Bronchus fibroblast of lung (primary cell): ENCODE measurements at places on chromosomes 7 and 10. TPM values are rescaled to one million over a fixed set of nuclear protein-coding genes. Genes with fewer than 3 reads are reported as not detected.

Gene UTF1
- total RNA-seq: not detected in 2 replicates

Gene GBX1
- not detected in 2 replicates for total RNA-seq

Gene GLCCI1
- total RNA-seq: 1.7 and 2.2 TPM in 2 replicates

Gene GLI3
- 2.9 and 3.3 TPM in 2 replicates for total RNA-seq

Gene WNT8B
- not detected in 2 replicates for total RNA-seq

Gene CFAP46
- total RNA-seq: 1.6 and 3.9 TPM in 2 replicates

Gene CEP55
- total RNA-seq: 56.3 and 78.7 TPM in 2 replicates

Gene CLCN1
- under 0.01 TPM in 1 of 2 replicates, not detected in the other for total RNA-seq

Gene LLCFC1
- total RNA-seq: not detected in 2 replicates

Gene CPED1
- total RNA-seq: 30.4 and 32.4 TPM in 2 replicates

Gene SCIN
- not detected in 2 replicates for total RNA-seq

Gene CLDN12
- 14.5 and 17.2 TPM in 2 replicates for total RNA-seq

Gene PRRT4
- total RNA-seq: 0.17 TPM in 1 of 2 replicates, not detected in the other

Gene ZCCHC24
- 24.7 and 27.2 TPM in 2 replicates for total RNA-seq

Gene CHAT
- total RNA-seq: not detected in 2 replicates

Gene ANXA8
- total RNA-seq: 0.30 TPM in 1 of 2 replicates, not detected in the other

Gene PRSS37
- not detected in 2 replicates for total RNA-seq

Gene GIMAP5
- total RNA-seq: not detected in 2 replicates

Gene DRGX
- total RNA-seq: not detected in 2 replicates

Gene CALU
- 357 and 420 TPM in 2 replicates for total RNA-seq

Gene WDR86
- total RNA-seq: 3.9 and 6.7 TPM in 2 replicates

Gene PSD
- 0.67 and 1.9 TPM in 2 replicates for total RNA-seq

Gene AS3MT
- total RNA-seq: 4.8 and 6.7 TPM in 2 replicates

Gene PON3
- total RNA-seq: not detected in 2 replicates

Gene LIPK
- total RNA-seq: not detected in 2 replicates

Gene RFC2
- total RNA-seq: 41.7 and 45.6 TPM in 2 replicates

Gene LAMB1
- total RNA-seq: 101 and 103 TPM in 2 replicates

Gene NKX1-2
- total RNA-seq: not detected in 2 replicates
